Upper lobe of left lung (tissue), 6 donors: ENCODE measurements at places on chromosomes 2 and 18. TPM values are rescaled to one million over a fixed set of nuclear protein-coding genes. Genes with fewer than 3 reads are reported as not detected.

APCDD1 gene
- total RNA-seq = 40.4 TPM

AMER3 gene
- not detected for total RNA-seq

GRCh38 chr2:172460780-172461201 lies 33.4 kb downstream of the ITGA6 start:
- no peak for DNase-seq

- DNase-seq = no peak
These were observed 22.3 kb downstream of the COL4A3 start for GRCh38 chr2:227186751-227187150.

- DNase-seq = no peak
These were observed 48.8 kb downstream of the MCFD2 start for GRCh38 chr2:46866770-46867246.
